CD4-positive, alpha-beta memory T cell (primary cell): ENCODE measurements at places on chromosomes 3 and 15. TPM values are rescaled to one million over a fixed set of nuclear protein-coding genes. Genes with fewer than 3 reads are reported as not detected.

The SERPINI2 gene
- polyA plus RNA-seq = not detected

The CXCR6 gene
- 6.1 TPM for polyA plus RNA-seq

- DNase-seq = no peak
Measured at GRCh38 chr15:92107510-92107909, 254.0 kb downstream of the SLCO3A1 start.

- DNase-seq = no peak
Measured at GRCh38 chr3:161893972-161894371, 397.4 kb downstream of the OTOL1 start.

DNA sequence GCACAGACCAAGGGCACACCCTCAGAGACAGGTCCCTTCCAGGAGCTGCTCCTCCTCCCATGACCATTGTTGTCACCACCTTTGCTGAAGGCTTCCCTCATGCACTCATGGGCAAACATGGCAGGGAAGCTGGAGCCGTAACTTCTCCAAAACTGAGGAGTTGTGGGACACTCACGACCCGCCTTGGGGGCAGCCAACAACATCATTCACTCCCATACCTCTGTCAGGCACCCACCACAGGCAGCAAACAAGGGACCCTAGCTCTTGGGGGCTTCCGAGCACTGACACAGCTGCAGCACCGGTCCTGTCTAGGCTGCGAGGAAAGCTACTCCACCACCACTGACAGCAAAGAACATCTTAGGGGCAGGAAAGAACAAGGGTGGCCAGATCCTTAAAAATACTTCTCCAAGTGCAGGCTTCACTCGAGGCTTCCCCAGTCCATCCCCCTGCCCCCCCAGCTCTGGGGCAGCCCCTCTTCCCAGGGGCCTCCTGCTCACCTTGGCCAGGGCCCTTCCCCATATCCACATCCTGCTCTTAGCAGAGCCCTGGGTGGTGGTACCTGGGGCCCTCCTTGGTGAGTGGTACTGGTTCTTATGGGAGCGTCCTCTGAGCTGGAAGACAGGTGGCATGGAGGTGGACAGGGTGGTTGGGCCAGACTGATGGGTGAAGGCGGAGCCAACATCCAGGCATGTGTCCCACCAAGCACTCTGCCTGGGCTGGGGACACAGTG is 28.0 kb upstream of the DUSP7 start:
- no peak for DNase-seq
